ENCODE measurements at places on chromosomes 5 and 9.

DNA sequence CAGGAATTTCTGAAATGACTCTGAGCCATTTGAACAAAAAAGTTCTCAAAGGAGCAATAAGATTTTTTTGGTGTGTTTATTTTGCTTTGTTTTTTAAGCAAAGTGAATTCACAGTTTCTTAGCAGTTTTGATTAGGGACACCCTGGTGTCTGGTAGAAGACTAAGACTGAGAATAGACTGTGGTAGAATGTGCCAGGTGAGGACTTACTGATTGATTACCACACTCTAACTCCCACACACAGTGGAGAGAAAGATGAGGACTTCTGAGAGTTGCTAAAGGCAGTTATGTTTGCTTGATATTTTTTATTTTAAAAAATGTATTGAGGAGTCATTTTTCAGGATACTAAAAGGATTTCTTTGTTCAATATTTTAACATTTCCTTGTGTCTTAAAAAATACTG is 175.1 kb downstream of the CD180 start:
- no peak for DNase-seq

DNA sequence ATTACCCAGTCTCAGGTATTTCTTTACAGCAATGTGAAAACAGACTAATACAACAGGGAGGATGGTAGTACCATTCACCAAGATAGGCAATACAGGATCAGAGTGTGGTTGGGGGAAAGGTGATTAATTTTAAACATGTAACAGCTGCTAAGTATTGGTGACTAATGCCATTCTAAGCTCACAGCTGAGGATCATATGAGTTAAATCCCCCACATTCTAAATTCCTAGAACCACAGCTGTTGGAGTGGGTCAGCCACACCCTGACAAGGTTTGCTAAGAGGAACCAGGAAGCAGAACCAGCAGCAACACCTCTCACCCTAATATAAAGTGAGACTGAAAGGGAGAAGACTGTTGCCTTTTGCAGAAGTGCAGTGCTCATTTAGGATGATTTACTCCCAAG is 24.8 kb downstream of the HSPB3 start:
- peak; percentile 49 for DNase-seq

DNA sequence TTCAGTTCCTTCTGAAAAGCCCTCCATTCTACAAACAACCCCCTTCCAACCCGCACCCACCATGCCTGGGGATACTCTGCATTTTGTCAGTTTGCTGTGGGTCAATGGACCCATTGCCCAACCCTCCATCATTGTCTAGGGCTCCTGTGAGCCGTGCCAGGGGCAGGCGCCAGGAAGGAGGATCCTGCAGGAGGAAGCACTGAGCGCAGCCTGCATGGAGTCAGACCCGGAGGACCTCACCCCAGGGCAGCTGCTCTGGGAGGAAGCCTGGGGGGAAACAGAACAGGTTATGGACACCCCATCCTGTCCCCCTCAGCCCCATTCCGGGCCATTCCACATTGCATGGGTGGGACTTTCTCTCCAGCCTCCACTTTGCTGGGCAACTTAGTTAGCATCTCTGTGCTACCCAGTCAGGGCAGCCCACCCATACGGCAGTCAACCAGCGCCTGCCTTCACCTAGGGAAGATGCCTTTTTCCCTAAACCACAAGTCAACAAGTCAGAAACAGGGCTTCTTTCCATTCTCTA is 48.6 kb upstream of the VDAC1 start:
- DNase-seq: no peak

DNA sequence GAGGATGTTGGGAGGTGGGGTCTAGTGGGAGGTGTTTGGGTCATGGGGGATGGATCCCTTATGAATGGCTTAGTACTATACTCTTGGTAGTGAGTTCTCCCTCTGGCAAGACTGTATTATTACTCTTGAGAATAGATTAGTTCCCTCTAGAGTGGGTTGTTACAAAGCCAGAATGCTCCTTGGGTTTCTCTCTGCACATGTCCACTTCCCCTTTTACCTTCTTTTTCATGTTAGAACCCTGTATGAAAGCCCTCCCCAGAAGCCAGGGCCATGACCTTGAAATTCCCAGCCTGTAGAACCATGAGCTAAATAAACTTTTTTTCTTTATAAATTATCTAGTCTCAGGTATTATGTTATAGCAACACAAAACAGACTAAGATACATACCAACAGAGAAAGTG is 31.1 kb downstream of the SLC24A2 start:
- no peak for DNase-seq

DNA sequence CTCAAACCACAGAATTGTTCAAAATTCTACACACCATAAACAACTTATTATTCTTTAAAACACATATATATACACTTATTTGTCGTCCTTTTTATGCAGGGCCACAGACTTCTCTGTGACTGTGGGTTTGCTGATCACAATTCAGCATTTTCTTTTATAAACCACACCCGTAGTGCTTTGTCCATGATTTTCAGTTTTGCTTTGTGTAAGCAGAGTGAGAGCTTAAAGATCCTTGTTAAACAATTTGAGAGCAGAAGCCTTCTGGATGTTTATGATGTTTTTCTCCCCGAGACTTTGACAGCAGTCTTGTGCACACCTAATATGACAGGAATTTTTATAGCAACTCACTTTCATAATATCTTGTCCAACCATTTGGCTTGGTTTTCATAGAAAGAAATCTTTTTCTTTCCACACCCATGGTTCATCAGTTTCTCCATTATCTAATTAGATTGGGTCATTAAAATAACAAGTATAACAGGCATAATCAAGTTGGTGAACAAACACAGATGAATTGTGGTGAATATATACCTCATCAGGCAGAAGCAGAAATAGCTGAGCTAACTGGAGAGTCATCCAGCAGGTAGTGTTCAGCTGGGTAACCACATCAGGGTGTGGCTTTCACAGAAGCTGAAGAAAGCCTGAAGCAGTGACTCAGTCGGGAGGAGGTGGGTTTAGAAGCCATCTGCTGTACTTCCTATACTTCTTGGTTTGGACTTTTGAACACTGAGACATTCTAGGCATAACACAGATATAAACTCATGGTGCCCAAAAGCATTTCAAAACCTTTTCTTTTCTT is 232.8 kb downstream of the DOCK8 start:
- DNase-seq: peak; percentile 20

- no peak for DNase-seq
Measured at GRCh38 chr9:38106488-38106887, 37.5 kb upstream of the SHB start.

- DNase-seq: no peak
Measured at GRCh38 chr5:77558266-77558665, 66.2 kb upstream of the WDR41 start.

- DNase-seq: peak; percentile 62
Measured at GRCh38 chr9:91376239-91376638, 14.5 kb upstream of the AUH start.

DNA sequence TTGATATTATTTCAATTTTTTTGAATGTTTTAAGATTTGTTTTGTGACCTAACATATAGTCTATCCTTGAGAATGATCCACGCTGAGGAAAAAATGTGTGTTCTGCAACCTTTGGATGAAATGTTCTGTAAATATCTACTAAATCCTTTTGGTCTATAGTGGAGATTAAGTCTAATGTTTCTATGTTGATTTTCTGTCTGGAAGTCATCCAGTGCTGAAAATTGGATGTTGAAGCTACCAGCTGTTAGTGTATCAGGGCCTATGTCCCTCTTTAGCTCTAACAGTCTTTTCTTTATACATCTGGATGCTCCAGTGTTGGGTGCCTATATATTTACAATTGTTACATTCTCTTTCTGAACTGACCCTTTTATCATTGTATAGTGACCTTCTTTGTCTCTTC is 422.3 kb downstream of the TMEM232 start:
- no peak for DNase-seq

GRCh38 chr5:33438996-33439395 is 1.8 kb upstream of the TARS1 start:
- no peak for DNase-seq

- peak; percentile 99 for DNase-seq
Measured at GRCh38 chr5:158026304-158027031, 167.5 kb upstream of the CLINT1 start.

- DNase-seq: peak; percentile 4
Measured at GRCh38 chr9:6471231-6471850, 58.3 kb downstream of the UHRF2 start.

GRCh38 chr9:14353222-14354056 is 39.5 kb upstream of the NFIB start:
- DNase-seq: peak; percentile 76

DNA sequence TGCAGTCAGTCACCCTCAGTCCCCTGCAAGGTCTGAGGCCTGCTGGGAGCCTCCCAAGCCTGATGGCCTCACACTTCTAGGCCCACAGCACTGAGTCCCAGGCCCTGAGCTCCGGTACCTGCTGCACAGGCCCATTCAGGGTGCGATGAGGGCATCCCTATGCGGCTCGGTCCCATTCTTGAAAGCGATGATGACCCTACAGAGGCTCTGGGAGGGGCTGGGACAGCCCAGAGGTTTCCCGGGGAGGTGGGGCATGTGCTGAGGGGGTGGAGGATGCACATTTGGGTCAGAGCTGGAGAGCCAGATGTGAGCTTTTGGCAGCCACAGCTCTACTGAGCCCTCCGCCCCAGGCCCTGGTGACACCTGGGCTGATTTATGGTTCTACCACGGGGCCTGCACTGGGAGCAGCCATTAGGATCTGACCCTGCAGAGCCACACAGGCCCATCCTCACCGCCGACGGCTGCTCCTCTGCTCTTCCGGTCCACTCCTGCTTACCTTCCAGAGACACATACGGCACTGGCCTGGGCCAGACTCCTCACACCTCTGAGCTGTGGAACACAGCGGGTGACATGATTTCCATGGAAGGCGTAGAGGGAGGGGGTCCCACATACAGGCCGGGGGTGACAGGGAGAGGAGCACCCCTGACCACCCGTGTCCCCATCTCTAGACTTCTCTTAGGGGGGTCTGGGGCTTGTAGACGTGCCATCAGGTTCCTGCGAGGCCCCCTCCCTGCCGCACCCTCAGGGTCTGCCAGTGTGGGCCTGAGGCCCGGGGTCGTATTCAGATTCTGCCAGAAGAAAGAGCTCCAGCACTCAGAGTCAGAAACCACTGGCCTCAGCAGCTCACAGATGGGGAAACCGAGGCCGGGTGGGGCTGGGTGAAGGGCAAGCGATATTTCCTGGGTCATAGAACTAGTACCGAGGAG is 53.4 kb downstream of the COL23A1 start:
- no peak for DNase-seq

DNA sequence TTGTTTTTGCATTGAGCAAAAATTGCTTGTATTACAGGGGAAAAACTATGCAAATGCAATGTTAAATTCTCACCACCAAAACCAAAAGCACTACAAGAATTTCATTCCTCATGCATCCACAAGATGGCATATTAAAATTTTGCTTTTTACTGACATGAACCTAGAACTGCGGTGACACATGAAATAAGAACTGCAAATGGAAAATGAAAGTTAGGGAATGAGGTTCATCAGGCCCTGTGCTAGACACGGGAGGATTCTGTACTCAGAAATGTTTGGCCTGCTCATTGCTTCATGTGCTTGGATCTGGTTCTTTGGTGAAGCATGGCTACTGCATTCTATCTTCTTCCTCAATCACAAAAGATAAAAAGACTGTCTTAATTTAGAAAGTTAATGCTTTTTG is 9.1 kb upstream of the RFK start:
- peak; percentile 86 for DNase-seq

- DNase-seq: no peak
Measured at GRCh38 chr9:92715488-92716231, 45.7 kb upstream of the IPPK start.

DNA sequence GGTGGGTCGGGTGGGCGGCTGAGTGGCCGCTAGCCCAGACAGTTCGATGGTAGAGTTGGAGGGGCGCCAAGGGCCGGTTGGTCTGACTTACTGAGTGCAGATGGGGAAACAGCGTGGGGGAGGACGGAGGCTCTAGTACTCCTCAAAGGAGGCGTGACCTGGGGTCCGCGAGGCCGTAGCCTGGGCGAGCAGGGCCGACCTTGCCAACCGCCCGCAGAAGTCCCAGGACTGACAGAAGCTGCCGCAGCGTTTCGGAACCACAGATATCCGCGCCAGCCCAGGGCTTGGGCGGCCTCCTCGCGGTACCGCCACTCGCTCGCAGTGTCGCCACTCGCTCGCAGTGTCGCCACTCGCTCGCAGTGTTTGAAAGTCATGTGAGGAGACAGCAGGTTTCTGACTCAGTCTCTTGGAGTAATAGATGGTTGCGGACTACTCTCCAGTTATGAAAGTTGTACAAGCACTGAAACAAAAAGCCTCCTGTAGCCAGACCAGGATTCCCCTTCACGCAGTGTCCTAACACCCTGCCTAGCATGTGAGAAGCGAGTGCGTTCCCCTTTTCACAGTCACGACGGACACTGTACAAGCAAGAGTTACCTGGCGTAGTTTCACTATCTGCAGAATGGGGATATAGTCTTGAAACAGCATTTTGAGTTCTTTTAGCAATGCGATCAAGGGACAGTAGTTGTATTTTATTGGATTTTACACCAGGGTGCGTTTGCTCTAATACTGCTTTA is 674 bp downstream of the TMEM38B start:
- peak; percentile 37 for DNase-seq

GRCh38 chr9:90469435-90469834 is 173.2 kb downstream of the DIRAS2 start:
- no peak for DNase-seq

GRCh38 chr9:126906091-126906490 is 8.5 kb upstream of the RALGPS1 start:
- no peak for DNase-seq

DNA sequence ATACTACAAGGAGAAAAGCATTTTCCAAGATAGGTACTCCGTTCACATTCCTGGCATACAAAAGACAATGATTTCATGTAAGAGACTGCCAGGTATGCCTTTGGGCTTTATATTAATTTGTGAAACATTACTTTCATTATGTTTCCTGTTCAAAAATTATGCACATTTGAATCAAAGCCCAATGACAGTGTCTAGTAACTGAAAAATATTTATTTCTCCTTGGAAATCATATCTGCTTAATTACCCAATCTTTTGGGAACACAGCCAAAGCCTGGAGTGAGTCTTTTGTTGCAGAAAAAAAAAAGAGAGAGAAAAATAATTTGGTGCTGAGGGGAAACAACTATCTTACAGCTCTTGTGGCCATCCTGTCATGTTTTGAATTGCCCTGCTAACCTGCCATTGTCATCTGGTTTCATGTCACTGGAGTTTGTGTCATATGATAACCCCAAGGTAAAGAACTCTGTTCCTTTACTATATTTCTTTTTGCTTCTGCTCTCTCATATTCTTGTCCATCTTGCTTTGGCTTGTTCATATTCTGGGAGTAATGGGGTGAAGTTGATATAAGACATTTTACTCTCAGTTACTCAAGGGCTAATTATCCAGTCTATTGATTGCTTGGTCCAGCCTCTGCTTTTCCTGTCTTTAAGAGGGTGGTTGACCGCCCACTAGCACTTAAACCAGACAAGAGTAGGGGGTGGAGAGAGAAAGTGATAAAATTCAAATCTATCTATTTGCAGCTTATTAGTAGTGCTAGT is 238.3 kb upstream of the NUDT12 start:
- DNase-seq: peak; percentile 38

- DNase-seq: no peak
Measured at GRCh38 chr9:136193891-136194279, 11.0 kb downstream of the LHX3 start.

GRCh38 chr9:34498553-34498952 is 24.2 kb downstream of the ENHO start:
- DNase-seq: no peak
